ENCODE measurements at places on chromosomes 5 and 9.

DNA sequence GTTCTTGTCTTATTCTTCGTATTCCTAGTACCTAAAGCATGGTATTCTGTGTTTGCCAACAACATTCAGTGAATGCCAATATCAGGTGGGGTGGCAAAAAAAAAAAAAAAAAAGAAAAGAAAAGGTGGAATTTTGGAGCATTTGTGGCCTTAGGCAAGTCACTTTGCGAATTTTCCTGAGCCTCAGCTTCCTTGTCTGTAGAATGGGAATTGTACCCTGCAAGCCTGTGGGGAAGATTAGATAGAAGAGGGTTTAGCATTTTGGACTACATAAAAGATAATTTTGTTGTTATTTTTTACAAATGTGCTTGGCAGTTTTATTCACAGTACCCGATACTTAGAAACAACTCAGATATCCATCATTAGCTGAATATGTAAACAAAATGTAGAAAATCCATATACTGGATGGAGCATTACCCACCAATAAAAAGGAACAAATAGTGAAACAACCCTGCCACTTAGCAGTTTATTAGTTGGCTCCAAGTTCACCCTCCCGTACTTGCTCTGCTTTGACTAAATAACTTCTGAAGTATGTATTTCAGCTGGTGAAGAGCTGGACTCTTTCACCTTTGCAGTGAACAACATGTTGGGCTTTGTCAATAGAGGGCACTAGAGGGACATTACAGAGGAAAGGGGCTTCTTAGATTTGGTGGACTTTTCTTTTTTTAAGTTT is 13.6 kb downstream of the UBE2D2 start:
- peak; percentile 62 for DNase-seq

DNA sequence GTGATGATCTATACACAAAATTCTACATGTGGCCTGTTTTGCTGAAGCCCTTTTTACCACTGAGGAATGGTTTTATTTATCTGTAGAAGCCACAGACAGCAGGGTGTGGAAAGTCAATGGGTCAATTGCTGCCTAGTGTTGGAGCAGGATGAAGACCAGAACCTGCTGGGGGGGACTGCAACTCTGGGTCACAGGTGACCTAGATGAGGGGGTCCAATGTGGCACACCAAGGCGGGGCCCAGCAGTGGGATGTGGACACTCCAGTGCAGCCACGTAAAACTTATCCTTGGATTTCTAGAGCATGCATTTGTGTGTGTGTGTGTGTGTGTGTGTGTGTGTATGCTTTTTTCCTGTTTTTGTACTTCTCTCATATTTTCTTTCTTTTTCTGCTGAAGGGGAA is 147.5 kb upstream of the PHYKPL start:
- DNase-seq, result no peak

GRCh38 chr5:96142786-96143434 is 181.3 kb upstream of the ELL2 start:
- no peak for DNase-seq

GRCh38 chr9:135480071-135480939 is 723 bp downstream of the PPP1R26 start:
- DNase-seq, result no peak

GRCh38 chr5:61167382-61167781 is 5.1 kb upstream of the SMIM15 start:
- DNase-seq, result no peak

- DNase-seq, result no peak
These were observed 470.7 kb upstream of the GRIN3A start for GRCh38 chr9:102209176-102209575.

DNA sequence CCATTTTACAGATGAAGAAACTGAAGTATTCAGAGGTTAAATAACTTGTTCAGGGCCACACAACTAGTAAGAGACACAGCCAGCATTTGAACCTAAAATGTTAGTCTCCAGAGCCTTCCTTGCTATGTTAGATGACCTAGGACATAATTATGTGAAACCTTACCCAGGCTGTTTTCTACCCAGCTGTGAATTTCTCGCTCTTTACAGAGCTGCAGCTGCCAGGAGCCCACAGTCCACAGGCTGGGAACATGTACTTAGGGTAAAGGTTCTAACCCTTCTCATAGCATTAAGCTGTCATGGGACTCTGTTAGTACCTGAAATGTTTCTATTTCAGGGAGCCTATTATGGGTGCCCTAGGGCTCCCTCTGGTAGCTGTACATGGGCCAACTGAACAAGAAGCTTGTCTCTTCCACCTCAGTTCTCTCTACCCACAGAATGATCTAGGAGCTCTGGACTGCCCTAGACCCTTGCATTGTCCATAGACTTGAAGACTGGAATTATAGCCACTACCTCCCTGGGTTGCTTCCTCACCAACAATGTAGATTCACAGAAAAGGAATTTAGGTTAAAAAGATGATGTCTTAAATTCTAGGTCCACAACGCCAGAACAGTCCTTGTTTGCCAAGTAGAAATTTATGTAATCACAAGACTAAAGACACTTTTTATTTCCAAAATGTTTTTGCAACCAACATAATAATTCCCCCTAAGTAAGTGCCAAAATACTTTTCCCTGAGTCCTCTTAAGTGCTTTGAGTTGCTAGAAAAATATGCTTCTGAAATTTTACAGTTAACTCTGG is 262.9 kb downstream of the PIK3R1 start:
- DNase-seq, result no peak

- no peak for DNase-seq
These were observed 515 bp downstream of the LCP2 start for GRCh38 chr5:170296935-170297588.

GRCh38 chr9:70435948-70436347 is 21.5 kb upstream of the KLF9 start:
- DNase-seq, result no peak

- no peak for DNase-seq
These were observed 10.5 kb downstream of the IRF1 start for GRCh38 chr5:132480042-132480441.

- DNase-seq, result no peak
These were observed 56.0 kb upstream of the PCAT7 start for GRCh38 chr9:94498801-94499453.

DNA sequence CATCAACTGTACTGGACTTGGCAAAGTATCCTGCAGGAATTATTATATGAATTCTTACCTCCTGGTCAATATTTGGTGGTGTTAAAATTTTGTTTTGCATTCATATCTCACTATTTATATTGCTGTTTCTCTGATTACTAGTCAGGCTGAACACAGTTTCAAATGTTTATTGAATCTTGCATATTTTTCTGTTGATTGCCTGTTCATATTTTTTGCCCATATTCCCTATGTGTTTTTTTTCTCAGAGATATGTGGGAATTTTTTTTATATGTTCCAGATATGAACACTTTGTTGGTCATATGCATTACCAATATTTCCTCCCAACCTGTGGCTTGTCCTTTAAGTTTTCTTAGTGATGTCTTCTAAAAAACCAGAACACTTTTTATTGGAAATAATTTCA is 148.9 kb upstream of the GRHPR start:
- DNase-seq, result no peak

DNA sequence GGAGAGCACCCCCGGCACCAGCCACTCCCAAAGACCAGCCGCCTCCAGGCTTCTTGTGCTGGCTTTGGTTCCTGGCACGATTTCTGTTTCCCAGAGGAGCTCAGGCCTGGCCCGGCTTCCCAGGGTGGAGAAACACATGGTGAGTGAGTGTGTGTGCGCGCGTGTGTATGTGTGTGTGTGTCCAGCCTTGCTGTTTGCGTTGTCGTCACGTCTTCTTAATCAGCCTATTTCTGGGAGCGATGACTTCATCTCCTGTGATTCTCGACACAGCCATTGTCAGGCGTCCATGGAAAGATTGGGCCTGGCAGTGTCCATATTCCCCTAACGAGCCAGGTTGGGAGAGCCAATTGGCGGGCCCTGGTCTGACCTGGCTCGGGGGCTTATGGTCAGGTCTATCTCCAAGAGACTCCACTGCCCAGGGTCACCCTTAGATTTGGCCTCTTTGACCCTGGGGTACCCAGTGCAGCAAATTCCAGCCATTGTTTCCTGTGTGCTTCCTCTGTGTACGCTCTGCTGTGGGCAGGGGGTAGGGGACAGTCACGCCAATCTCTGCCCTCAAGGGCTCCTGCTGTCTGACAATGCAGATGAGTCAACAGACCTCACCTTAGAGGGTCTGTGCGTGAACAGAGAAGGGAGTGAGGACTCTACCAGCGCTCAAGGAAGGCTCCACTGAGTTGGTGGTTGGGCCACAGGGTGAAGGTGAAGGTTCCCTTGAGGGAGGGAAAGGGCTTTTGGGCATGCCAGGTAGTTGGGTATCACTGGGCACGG is 73.8 kb downstream of the DAB2IP start:
- DNase-seq, result no peak

GRCh38 chr5:133412661-133413060 is 199.7 kb downstream of the FSTL4 start:
- no peak for DNase-seq

DNA sequence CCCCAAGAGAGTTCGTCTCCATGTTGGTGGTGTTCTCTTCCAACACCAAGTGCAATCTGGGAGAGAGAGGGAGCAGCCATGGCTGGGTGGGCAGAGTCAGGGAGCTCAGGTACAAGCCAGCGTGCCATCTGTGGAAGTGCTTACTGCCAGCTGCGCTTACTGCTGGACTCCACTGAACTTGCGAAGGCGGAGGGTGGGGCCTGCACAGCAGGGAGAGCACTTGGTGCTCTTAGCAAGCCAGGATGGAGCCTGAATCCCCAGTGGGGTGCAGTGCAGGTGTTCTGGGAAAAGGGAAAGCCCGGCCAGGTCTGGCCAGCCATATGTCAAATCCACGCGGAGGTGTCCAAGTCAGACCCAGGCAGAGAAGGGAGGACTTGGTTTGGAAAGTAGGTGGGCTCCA is 142.0 kb downstream of the FANCC start:
- no peak for DNase-seq

- no peak for DNase-seq
These were observed 382.7 kb downstream of the CHSY3 start for GRCh38 chr5:130286971-130287370.

GRCh38 chr5:96256795-96257470 is 176.1 kb downstream of the PCSK1 start:
- DNase-seq, result no peak

DNA sequence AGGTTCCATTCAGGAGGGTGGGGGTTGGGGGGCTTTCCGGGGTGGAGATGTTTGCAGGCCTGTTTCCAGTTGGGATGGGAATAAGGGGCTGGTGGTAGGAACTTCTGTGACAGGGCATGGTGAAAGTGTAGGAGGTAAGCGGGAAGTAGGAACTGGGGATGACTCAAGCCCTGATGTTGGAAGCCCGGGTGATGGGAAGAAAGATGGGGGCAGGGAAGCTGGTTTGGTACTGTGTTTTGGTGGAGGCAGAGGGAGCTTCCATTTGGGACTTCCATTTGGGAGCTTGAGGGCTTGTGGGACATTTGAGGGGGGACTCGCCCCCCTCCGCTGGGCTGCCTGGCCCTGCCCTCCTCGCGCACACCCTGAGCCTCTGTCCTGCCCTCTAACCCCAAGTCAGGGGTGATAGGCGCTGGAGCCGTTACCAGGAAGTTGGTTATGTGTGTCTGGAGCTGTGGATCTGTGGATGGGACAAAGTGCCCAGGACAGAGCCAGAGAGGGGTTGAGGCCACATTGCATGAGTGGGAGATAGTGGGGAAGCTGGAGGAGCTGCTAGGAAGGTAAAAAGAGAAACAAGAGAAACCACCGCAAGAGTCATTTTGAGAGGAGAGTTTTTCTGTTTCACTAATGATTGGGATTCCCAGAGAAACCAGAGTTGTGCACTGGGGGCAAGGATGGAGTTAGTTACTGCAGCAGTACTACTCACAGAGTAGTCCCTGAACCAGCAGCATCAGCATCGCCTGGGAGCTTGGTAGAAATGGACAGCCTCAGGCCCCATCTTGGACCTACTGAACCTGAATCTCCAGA is 6.6 kb downstream of the RGS14 start:
- DNase-seq, result no peak

- DNase-seq, result peak; percentile 2
These were observed 193.5 kb upstream of the KLF9 start for GRCh38 chr9:70607926-70608325.

DNA sequence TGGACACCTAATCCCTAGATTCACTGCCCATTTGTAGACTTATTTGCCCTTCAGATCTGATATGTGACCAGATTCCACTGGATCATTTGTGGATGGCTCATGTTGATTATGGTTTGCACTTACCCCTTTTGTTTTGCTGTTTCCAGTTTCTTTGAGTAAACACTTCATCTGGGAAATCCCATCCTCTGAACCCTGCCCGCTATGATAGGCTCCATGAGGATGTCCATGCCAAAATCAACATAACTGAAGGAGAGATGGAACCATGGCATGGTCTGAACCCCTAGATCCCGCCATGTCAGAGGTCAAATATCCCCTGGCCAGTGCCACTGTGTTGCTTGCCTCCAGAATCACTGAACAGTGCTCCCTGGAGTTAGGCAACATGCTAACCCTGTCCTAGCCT is 11.7 kb upstream of the FEM1C start:
- DNase-seq, result no peak

DNA sequence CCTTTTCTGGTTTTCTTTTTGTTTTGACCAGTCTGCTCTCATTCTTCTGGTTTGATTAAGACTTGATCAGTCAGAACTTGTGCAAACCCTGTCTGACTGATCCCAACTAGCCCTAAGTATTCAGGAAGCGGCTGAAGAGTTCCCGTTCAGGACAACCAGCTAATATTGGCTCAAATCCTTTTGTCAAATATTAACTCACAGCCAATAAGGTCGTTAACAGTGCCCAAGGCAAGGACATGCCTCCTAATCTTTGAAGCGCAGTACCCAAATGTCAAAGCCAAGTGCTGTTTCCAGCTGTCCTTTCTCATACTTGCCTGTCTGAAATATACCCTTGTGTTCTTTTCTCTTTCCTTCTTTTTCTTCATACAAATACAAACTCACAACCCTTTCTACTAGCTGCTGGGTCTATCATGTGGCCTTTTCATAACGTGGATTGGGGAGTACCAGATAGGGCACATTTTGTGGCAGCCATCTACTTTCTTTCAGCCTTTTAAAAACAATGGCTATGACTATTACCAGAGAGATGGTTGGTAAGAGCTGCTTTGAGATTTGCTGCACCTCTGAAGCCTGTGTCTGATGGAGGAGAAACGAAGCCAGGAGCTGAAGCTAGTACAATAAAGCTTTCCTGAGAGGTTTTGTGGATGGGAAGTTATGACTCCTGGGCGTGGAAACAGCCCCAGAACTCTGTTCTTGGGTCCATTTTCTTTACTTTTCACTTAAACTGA is 266.4 kb upstream of the ZNF608 start:
- DNase-seq, result no peak

DNA sequence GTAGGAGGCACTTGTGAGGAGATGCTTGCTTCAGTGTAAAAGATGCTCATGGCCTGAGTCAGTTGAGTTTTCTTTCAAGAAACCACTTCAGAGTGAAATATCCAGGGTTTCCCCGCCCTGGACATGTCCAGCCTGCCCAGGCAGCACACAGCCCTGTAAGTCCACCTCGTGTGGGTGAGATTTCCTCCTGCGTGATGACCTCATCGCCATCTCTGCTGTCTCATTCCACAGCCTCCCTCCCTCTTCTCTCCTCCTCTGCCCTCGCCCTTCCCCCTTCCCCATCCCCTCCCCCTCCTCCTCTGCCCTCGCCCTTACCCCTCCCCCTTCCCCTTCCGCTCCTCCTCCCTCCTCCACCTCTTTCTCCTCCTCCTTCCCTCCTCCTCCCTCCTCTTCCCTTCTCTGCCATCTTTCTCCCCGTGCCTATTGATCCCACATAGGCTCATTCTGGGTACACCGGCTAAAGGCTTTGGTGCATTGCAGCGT is 34.0 kb upstream of the NCS1 start:
- DNase-seq, result no peak

- DNase-seq, result no peak
These were observed 433.0 kb downstream of the PDE4D start for GRCh38 chr5:59460368-59461153.
